ENCODE measurements at places on chromosomes 13 and 19.
A peak's percentile ranks its signal among the peaks of the same experiment; 100 is the strongest.

DNA sequence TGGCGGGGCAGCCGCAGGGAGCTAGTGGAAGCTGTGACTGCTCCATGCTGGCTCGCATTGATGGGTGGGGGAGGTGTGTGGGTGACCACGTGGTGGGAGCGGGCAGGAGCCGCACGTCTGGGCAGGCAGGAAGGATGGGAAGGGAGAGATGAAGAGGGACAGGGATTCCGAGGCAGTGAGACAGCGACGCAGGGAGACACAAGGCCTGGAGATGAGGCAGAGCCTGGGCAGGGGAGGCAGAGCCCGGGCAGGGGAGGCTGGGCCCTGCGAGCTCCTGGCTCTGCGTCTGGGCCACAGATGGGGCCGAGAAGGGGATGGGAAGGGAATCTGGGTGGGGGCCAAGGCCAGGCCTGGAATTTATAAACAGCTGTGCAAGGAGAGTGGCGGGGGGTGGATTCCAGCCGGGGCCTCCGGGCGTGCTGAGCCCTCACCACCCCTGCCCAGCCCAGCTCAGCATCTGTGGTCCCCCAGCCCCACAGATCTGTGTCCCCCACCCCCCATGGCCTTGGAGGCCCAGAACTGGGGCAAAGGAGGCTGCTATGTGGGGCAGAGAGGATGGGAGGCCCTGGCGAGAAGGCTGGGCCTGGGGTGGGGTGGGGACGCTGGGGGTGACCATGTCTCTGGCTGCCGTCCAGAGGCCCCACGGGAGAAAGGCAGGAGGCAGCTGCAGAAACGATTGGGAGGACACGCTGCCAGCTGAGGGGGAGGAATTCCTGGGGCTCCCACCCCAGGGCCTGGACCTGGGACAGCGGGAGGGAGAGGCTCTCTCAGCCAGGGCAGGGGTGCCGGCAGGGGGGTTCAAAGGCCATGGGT lies 6.0 kb downstream of the EHD2 start:
- DNase-seq, result peak; percentile 88

- no peak for DNase-seq
These were observed 372.0 kb downstream of the EFNB2 start for GRCh38 chr13:106163426-106163825.

- no peak for DNase-seq
These were observed 61.1 kb downstream of the ZNF431 start for GRCh38 chr19:21202865-21203494.

DNA sequence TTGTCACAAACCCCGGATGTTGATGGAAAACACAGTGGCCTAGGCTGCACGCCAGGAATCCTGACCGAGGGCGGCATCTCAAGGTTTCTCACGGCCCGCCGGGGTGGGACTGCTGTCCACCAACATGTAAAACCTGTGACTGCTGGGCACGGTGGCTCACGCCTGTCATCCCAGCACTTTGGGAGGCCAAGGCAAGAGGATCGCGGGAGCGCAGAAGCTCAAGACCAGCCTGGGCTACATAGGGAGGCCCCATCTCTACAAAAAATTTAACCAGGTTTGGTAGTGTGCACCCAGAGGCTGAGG lies 11.2 kb downstream of the PLIN4 start:
- no peak for DNase-seq

- DNase-seq, result no peak
These were observed 439.8 kb downstream of the TDRD3 start for GRCh38 chr13:60836821-60837220.

DNA sequence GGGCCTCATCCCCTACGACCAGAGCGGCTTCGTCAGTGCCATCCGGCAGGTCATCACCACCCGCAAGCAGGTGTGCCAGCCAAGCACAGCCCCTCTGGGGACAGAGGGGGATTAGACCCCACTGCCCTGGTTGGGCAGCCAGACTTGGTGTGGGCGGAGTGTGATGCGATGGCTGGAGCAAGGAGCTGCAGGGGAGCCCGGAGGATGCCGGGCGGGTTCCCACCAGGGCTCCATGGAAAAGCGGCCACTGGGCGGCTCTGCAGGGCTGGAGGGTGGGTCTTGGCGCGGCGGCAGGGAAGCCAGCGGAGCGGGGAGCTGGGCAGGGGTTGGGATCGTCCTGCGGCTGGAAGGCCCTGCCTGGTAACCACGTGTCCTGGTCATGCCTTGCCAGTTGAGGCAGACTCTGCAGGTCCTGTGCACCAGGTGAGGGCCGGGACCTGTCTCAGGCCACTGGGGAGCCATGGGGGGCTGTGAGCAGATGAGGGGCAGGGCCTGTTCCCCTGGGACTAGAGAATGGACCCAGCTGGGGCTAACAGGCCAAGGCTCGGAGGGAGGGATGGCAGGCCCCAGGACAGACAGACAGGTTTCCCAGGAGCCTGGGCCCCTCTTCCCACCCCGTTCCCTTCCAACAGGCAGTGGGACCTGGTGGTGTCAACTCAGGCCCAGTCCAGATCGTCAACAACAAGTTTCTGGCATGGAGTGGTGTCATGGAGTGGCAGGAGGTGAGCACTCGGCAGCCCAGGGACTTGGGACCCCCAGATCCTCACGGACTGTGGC lies 6.3 kb downstream of the PTOV1 start:
- DNase-seq, result no peak

DNA sequence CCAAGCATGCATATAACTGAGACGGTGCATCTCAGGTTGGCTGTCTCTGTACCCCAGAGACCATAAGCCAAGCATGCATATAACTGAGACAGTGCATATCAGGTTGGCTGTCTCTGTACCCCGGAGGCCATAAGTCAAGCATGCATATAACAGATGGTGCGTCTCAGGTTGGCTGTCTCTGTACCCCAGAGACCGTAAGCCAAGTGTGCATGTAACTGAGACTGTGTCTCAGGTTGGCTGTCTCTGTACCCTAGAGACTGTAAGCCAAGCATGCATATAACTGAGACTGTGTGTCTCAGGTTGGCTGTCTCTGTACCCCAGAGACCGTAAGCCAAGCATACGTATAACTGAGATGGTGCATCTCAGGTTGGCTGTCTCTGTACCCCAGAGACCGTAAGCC lies 30.8 kb downstream of the NLRP4 start:
- DNase-seq, result no peak

DNA sequence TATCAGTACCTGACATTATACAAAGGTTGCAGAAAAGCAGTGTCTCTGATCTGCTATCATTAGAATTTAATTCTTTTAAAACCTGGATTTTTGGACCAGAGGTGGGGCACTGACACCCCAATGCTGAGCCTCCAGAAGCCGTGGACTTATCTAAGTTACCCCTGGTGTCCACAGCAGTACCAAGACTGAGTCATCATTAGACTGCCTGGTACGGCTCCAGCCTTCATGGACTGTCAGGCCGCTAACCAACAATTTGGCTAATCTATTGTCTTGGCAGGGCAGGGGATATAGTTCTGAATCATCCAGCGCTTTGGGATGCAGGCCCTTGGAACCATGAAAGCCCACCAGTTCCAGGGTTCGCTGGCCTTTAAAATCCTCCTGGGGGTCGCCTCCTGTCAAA lies 78.3 kb downstream of the TSHZ3 start:
- DNase-seq, result no peak

- DNase-seq, result peak; percentile 79
These were observed at the start of gene ZNF584 for GRCh38 chr19:58408152-58409009. Gene ZNF584, plus strand, starts transcription at chr19:58408649. Its CDS starts 499 bp downstream, at chr19:58409148.

DNA sequence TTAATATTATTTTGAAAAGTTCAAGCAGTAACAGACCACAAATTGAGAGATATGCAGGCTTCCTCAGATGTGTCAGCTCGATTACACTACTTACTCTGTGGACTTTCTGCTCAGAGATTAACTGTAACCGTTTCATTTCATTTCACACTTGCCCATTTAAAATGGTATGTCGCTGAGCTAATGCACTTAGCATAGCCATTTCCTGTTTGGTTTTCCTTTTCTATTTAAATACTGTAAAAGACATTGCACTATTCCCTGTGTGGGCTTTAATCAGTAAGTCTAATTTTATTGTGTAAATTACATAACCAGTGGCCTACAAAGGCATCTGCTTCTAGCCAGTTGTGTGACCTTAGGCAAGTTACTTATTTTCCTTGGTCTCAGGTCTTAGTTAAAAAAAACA lies 237.6 kb downstream of the LACC1 start:
- DNase-seq, result no peak

DNA sequence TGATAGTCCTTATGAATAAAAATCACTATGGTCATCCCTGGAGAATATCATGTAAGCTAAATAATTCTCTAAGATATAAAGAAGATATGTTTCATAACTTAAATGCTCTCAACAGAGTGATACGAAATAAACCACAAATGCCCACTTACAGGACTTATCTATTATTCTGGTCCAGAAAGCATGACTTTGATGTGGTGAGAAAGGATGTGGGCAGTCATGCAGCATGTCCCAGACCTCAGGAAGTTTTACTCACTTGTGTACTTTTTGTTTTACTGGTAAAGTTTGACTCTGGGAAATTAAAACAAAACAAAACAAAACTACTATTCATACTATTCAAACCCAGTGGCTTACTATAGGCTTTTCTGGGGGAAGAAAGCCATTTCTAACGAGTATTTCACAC lies 483.2 kb upstream of the SLITRK6 start:
- DNase-seq, result no peak

- no peak for DNase-seq
These were observed 68.9 kb downstream of the FGF9 start for GRCh38 chr13:21739771-21740170.

GRCh38 chr13:29005763-29006120 lies 185.6 kb downstream of the MTUS2 start:
- DNase-seq, result no peak

- DNase-seq, result no peak
These were observed 163.5 kb downstream of the PAN3 start for GRCh38 chr13:28301839-28302238.

DNA sequence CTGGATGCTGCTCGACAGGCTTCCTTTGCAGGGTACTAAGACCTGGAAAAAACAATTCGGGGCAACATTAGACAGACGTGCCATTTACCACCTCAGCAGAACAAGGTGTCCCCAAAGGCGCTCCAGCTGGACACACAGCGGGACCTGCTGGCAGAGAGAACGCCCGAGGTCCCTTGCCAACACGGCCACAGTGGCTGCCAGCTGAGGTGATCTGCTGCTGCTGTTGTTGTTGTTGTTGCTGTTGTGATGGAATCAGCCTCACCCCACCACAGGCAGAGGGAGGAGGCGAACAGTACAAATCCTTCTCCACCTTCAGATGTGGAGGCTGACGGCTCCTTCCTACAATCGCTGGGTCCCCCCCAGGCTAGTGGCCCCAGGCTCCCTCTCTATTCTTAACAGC lies 25.2 kb downstream of the ANKRD27 start:
- no peak for DNase-seq

DNA sequence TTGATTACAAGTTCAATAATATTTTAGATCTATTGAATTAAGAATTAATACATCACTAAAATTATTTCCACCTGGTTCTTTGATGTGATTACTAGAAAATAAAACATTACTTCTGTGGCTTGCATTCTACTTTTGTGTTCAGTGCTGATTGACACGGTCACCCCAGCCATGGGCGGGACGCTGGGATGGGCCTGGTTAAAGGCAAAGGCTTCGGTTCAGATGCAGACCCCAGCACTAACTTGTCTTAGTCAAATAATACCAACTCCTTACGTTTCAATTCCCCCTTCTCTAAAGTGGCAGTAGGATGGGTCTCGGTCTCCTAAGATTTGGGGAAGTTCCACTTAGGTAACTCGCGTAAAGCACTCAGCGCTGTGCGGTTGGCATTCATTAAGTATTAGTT lies 144.9 kb downstream of the URI1 start:
- no peak for DNase-seq

DNA sequence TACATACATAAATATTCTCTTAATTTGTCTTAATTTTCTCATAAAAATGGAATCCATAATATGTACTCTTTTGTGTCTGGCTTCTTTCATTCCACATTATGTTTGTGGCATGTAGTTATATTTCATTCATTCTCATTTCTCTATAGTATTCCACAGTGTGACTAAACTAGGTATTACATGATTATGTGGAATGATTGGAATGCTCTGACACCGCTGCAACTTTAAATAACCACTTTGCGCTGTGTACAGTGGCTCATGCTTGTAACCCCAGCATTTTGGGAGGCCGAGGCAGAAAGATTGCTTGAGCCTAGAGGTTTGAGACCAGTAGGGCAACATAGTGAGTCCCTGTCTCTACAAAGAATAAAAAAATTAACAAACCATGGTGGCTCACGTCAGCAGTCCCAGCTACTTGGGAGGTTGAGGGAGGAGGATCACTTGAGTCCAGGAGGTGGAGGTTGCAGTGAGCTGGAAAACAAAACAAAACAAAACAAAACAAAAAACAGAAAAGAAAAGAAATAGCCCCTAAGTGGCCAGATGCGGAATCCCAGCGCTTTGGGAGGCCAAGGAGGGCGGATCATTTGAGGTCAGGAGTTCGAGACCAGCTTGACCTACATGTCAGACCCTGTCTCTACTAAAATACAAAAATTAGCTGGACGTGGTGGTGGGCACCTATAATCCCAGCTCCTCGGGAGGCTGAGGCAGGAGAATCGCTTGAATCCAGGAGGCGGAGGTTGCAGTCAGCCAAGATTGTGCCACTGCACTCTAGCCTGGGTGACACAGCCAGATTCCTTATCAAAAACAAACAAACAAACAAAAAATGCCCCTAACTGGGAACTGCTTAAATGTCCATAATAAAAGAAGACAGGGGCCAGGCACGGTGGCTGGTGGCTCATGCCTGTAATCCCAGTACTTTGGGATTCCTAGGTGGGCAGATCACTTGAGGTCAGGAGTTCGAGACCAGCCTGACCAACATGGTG lies 8.0 kb upstream of the SAE1 start:
- no peak for DNase-seq

- DNase-seq, result no peak
These were observed 4.5 kb downstream of the DACH1 start for GRCh38 chr13:71862459-71862943.

DNA sequence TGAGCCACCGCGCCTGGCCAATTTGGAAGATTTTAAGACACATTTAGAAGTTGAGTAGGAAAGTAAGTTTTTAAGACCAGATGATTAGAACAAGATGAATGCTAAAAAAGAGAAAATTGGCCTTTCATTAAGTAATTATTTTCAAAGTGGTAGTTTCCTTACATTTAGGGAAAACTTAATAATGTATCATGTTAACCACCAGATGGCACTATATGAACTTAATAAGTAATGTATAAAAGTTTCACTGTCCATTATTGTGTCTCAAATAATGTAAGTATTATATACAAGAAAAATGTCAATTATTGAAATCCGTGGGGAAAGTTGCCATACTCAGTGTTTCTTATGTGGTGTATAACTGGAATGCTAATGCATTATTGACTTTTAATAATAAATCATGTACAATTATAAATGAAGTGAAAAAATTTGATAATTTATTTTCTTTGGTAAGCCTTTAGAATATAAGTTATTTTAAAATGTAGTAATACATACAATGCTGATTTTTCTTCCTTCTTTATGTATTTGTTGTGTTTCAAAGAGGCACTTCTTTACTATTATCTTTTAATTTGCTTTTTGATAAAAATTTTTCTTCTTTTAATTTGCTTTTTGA lies 29.2 kb downstream of the COG6 start:
- DNase-seq, result peak; percentile 6

GRCh38 chr19:7366701-7367420 lies 18.1 kb downstream of the ARHGEF18 start:
- DNase-seq, result no peak

GRCh38 chr19:47405854-47406417 lies 13.4 kb downstream of the MEIS3 start:
- no peak for DNase-seq

- no peak for DNase-seq
These were observed 24.1 kb upstream of the NPAS1 start for GRCh38 chr19:46995492-46995891.

GRCh38 chr13:110616103-110617101 lies 1.1 kb downstream of the NAXD start:
- DNase-seq, result no peak

GRCh38 chr13:104683789-104684188 lies 1617.6 kb upstream of the SLC10A2 start:
- DNase-seq, result no peak

- DNase-seq, result no peak
These were observed 379.6 kb downstream of the SLITRK6 start for GRCh38 chr13:85419611-85420010.
